Stimulated activated CD4-positive, alpha-beta T cell treated with anti-CD3 and anti-CD28 coated beads, Interleukin-2, amount 100 ng/mL, for 4 hours (primary cell): ENCODE measurements at places on chromosomes 6 and 20.

GRCh38 chr20:43448748-43449535 is 8.8 kb upstream of the SRSF6 start:
- DNase-seq: peak; percentile 16

- no peak for DNase-seq
Observed at GRCh38 chr6:20426177-20427082, 24.8 kb downstream of the E2F3 start.

DNA sequence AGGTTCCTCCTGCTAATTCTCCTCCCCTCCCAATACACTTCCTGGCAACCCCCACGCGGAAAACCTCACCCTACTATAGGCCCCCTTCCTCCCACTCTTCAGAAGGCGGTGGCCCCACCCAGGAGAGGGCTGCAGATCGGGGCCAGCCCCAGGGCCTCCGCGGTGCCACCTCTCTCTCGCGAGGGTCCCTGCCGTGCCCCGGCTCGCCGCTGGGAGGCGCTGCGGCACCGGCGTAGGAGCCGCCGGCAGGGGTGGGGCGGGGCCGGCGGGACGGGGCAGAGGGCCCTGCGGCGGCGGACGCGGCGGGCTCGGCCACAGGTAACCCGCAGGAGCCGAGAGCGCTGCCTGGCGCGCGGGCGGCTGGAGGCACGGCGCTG is at the start of gene ANKRD6:
TSS of gene ANKRD6 (plus strand) at position 278 of the 377 bp plus-strand sequence. CDS start 133,825 bp downstream, outside the sequence.
- DNase-seq: peak; percentile 85

DNA sequence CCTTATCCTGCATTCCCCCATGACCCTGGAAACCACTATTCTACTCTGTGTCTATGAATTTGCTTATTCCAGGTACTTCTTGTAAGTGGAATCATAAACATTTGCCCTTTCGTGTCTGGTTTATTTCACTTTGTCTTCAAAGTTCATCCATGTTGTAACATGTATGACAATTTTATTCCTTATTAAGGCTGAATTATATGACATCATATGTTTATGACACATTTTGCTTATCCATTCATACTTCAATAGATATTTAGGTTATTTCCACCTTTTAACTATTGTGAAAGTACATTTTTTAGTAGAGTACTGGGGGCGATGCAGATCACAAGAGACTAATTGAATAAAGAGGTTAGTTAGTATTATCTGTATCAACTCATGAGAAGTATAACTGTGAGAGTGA is 591.6 kb downstream of the UTRN start:
- no peak for DNase-seq

DNA sequence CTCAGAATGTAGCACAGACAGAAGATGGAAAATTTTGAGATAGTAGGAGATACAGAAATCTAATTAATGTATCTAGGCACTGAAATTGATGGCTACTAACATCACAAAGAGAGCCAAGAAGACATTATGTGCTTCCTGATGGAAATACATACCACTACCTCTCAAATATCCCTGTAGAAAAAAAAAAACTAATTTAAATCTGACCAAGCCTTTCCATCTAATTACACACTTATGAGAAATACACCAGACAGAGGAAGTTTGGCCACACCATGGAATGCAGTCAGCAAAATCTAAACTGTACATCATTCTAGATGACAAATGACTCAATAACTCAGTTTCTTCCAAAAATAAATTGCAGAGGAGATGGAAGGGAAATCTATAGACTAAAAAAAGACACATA is 18.9 kb downstream of the VPS52 start:
- no peak for DNase-seq

DNA sequence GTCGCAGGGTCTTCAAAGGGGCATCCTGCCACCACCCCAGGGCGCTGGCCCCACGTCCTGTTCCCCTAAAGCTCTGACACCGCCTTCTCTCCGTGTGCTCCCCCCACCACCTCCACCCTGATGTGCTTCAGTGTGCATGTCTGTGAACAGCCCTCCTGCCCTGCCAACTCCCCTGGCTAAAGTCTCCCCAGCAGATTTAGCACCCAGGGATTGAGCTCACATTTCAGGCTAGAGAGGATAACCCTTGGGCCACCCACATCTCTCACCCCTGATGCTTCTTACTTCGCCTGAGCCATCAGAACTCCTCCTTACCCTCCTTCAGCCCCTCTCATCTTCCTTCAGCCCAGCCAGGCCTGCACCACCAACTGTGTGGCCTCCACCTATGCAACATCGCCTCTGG is 7.5 kb downstream of the TMEM151B start:
- DNase-seq: no peak

- no peak for DNase-seq
Observed at GRCh38 chr6:7726416-7727085, 652 bp downstream of the BMP6 start.

DNA sequence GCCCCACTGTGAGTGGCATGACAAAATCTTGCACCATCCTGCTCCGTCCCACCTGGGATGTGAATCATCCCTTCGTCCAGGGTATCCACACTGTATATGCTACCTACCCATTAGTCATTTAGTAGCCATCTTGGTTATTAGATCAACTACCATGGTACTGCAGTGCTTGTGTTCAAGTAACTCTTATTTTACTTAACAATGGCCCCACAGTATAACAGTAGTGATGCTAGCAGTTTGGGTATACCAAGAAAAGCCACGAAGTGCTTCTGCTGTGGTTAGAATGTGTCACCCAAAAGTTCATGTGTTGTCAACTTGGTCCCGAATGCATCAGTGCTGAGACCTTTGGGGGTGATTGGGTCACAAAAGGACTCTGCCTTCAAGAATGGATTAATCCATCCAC is 11.7 kb downstream of the OSER1 start:
- DNase-seq: no peak

GRCh38 chr6:42805297-42805861 is 23.5 kb downstream of the BICRAL start:
- no peak for DNase-seq

DNA sequence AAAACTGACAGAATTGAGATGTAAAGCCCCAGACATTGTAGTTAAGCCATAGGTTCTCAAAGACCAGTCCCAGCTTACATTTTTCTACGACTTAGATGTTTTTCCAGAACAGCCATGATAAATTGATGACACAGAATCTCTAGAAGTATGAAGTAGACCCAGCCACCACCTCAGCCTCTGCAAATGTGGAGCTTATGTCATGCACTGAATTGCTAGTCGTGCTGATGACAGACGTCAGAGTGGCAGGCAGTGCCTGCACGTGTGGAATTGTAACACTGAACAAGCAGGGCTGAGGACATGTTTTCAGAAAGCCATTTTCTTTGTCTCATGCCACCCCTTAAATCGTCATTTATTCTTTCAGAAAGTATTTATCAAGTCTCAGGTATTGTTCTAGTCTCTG is 72.4 kb upstream of the TMEM181 start:
- DNase-seq: no peak

- DNase-seq: no peak
Observed at GRCh38 chr6:127950566-127951145, 49.8 kb upstream of the THEMIS start.

- no peak for DNase-seq
Observed at GRCh38 chr6:125930765-125931418, 25.7 kb upstream of the HINT3 start.

DNA sequence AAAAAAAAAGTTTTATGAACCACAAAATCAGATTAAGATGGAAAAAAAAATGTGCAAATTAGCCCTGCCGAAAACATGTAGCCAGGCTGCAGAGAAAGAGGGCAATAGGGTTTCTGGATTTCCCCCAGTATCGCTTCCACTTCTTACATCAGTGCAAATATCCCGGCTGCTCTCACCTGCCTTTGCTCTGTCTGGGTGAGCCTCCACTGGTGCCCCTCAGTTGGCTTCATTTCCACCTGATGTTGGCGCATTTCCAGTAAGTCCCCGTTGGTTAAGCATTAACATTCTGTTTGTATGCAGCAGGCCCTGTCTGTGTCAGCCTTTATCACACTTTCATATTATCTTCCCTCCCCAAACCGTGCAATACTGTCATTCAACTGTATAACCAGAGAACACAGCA is 215.1 kb downstream of the CBLN4 start:
- DNase-seq: no peak

DNA sequence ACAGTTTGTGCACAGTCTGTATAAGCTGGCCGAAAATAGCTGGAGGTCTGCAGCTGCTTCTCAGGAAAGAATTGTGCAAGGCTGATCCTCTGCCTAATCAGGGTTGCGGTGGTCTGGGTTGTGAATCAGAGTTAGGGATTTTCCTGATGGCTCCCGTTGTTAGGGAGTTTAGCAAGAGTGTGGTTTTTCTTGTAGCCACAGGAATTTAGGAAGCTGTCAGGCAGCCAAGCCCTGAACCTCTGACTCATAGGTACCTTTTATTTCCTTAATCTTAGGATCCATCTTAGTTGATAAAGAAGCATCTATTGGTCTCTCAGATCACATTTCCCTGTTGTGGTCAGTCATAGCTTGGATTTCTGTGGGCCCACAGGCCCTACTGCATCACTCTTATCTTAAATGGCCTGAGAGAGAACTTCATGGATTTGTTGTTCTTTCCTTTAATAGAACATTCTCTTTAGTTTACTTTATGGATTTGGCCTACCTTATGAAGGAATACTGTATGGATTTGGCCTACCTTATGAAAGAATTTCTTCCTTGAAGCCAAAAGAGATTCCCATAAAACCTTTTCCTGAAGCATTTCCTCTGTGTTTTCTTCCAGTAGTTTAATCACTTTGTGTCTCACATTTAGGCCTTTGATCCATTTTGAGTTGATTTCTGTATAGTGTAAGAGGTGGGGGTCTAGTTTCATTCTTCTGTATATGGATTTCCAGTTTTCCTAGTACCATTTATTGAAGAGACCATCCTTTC is 10.3 kb downstream of the KIF25 start:
- no peak for DNase-seq

GRCh38 chr6:106530502-106530901 is 98.8 kb downstream of the RTN4IP1 start:
- DNase-seq: no peak

GRCh38 chr6:44051515-44051914 is 75.7 kb downstream of the MRPL14 start:
- no peak for DNase-seq

- DNase-seq: no peak
Observed at GRCh38 chr20:6347916-6348315, 225.1 kb upstream of the FERMT1 start.

- DNase-seq: no peak
Observed at GRCh38 chr6:25832670-25833069, 818 bp upstream of the SLC17A1 start.

GRCh38 chr20:60249436-60249835 is 291.2 kb downstream of the CDH26 start:
- DNase-seq: no peak

DNA sequence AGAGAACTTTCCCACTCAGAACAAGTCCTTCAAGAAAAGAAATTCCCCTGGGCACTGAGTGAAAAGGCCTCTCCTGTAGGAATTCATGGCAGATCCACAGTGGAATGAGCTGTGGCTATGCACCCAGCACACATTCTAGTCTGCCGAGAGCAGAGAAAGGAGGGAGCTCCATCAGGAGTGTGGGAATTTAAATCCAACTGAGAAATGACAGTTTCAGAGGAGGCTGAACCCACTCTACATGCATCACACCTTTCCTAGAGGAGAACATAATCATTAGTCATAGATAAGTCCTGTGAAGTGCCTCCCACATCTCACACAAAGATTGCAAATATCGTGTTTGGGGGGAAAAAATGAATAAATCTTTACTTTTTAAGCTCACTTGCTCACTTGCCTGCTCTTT is 530.2 kb upstream of the HTR1E start:
- no peak for DNase-seq

DNA sequence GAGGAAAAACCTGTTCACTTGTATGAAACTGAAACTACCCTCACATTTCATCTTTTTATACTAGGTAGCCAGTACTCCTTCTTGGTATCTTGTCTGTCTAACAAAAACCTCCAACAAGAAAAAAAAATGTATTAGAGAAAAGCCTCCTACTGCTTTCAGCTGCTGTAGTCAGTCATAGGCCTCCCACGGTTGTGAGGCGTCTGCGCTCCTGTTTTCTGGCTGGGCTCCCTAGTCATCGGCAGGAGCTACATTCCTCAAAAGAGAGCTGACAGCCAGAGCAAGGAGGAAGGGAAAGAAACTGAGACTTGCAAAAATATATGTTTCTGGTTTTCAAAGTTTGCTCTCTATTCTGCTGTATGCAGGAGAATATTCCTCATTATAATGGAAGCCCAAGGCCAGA is 517.0 kb downstream of the LMBRD1 start:
- DNase-seq: no peak

- DNase-seq: no peak
Observed at GRCh38 chr6:150313781-150314180, 55.0 kb upstream of the IYD start.

DNA sequence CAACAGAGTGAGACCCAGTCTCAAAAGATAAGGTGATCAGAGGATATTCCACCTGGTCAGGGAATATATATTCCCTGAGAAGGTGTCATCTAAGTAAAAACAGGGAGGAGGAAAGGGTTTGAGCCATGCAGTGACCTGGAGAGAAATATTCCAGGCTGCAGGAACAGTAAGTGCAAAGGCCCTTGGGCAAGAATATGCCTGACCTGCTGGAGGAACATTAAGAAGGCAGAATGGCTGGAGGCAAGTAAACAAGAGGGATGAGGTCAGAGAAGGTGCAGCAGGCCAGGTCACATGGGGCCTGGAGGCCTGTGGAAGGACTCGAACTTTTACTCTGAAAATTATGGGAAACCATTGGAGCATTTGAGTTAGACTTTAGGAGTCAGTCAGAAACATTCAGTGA is 6.7 kb downstream of the DEF6 start:
- DNase-seq: no peak

DNA sequence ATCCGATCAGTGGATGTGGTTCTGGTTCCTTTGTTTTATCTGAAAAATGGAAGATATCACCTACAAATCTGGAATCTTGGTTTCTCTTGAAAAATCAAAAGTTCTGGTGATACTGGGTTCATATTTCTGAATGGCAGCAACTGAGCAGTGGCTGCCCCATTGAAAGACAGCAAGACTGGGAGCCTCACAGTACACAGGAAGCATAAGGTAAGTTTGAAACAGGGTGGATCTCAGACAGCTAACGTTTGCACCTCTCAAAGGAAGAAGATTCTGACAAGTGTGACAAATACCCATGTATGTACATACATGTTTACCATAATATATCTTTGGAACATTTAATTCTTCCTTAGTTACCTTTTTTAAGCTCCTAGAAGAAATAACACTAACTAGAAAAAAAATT is at the start of gene SAMD3:
TSS of gene SAMD3 (minus strand) at position 177 of the 400 bp plus-strand sequence. CDS start 7,678 bp downstream, outside the sequence.
- DNase-seq: no peak

DNA sequence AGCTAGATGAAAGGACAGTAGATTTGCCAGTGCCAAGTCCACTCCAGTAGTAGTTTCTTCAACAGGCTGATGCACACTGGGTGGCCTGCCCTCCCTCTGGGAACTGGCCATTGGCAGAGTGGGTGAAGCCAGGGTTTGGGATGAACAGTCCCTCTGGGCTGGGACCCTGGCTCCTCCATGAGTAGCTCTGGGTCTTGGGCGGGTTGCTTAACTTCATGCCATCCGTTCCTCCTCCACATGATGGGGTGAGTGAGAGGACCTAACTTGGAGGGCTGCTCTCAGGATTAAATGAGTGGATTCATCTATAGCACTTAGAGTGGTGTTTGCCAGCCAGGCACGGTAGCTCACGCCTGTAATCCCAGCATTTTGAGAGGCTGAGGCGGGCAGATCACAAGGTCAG is 47.2 kb downstream of the PLAGL2 start:
- no peak for DNase-seq
